ENCODE measurements at places on chromosomes 7 and 10.

- DNase-seq, result no peak
These were observed 105.5 kb upstream of the PTN start for GRCh38 chr7:137449016-137449415.

GRCh38 chr7:77753173-77753572 lies 45.1 kb downstream of the TMEM60 start:
- no peak for DNase-seq

- DNase-seq, result no peak
These were observed 249.5 kb downstream of the LRRTM3 start for GRCh38 chr10:67175354-67175753.

GRCh38 chr10:327889-328852 lies 192.9 kb downstream of the ZMYND11 start:
- no peak for DNase-seq

DNA sequence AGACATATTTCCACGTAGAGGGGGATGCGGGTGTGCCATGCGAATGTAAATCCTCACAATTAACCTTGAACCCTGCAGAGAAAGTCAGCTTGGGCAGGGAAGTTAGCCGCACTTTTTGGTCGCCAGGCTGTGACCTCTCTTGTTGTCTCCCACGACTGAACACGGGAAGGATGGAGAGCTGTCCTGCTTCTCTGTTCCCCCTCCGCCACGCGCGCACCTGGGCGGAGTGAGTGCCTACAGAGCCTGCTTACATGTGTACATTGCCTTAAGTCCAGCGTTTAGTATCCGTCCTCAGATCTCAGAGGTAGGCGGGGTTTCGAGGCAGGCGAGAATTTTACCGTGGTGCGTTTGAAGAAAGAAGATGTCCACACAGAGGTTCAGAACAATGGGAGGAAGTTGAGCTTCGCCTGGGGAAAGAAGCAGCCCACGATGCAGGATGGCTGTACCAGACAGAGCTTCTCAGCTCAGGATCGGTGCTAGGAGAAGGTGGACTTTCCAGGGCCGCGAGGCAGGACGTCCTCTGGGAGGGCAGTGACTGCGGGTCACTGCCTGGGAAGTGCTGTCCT lies 482 bp upstream of the ERCC6 start:
- peak; percentile 22 for DNase-seq

DNA sequence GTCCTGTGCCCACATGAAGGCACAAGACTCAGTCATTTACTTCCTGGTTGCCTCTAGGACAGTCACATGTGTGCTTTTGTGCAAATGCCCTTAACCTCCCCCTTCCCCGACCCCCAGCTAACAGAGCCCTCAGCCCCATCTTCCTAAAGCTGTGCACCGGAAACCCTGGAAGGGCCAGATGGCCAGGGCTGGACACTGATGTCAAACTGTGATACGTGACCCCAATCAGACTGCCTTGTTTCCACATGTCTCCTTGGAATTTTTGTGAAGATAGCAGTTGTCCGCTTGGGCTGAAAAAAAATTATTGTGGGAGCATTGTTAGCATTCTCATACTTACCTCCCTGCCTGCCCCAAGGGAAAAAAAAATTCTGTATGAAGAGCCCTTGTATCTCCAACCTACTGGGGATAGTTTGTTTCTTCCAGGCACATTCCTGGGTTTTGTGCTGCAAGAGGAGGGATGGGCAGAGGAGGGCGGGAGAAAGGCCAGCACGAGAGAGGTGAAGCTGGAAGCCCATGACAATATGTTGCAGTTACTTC lies 17.0 kb upstream of the ADAM12 start:
- no peak for DNase-seq

GRCh38 chr7:28219793-28220192 lies 39.2 kb upstream of the JAZF1 start:
- DNase-seq, result no peak

DNA sequence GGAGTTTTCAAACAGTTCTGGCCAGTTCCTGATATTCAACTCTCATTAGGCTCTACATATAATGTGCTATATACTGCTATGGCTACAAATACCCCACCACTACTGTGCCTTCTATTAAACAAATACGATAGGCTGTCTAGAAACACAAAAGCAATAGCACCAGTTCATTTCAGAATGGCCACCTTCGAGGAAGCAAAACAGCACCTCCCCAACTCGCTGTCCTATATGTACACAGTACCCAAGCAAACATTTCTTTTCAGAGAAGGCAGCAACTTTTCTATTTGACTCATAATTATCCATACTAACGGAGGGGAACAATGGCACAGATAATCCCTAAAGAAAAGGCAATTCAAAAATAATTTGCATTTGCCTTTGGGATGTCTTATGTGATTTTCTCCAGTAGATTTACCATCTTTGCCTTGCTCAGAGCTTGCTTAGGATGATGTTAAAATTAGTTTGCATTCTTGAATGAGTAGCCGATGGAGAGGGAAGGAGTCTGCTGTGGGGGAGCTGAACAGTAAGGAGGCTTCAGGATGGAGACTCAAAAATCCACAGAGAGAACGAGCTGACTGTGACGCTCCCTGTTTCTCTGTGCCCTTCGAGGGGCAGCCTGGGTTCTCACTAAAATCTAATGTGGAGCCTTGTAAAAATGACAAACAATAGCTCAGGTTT lies 218.7 kb downstream of the FANK1 start:
- no peak for DNase-seq

DNA sequence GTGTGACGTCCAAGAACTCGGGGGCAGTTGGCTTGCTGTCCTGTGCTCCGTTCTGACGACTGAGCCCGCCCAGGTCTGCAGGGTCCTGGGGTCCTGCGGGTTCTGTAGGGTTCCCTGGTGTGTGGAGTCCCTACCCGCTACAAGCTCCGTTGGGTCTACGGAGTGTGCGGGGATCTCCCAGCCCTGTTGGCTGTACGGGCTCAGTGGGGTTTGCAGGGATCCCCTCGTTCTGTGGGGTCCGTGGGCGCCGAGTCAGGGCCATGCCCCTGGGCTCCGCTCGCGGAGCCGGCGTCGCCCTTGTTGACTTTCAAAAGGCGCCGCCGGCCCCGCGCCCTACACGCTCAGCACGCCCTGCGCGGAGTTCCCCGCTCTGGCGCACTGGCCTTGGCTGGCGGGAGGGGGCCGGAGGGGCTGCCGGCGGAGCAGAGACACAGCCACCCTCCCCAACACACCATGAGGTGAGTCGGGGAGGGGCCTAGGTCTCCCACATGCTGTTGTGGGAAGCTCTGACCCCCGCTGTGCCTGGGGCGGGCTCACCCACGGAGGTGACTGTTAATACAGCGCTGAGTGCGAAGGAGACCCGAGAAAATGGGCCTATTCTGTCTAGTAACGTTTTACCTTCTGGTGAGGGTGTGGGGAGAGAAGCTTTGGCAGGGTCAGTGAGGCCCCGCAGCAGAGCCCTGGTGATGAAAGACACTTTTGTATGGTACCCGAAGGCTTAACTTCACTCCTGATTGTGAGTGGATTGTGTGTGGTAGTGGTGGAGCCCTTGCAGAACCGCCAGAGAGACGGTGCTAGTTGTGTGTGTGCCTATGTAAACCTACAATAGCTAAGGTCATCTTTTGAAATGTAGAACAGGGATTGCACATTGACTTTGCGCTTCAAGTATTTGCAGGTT lies 8.1 kb downstream of the TASOR2 start:
- DNase-seq, result peak; percentile 69

- DNase-seq, result no peak
These were observed 6.9 kb downstream of the PAPOLB start for GRCh38 chr7:4854916-4855315.

- DNase-seq, result no peak
These were observed 1.2 kb downstream of the UPP1 start for GRCh38 chr7:48090095-48090805.

- DNase-seq, result peak; percentile 64
These were observed 51.8 kb upstream of the FAM133B start for GRCh38 chr7:92641921-92642511.

DNA sequence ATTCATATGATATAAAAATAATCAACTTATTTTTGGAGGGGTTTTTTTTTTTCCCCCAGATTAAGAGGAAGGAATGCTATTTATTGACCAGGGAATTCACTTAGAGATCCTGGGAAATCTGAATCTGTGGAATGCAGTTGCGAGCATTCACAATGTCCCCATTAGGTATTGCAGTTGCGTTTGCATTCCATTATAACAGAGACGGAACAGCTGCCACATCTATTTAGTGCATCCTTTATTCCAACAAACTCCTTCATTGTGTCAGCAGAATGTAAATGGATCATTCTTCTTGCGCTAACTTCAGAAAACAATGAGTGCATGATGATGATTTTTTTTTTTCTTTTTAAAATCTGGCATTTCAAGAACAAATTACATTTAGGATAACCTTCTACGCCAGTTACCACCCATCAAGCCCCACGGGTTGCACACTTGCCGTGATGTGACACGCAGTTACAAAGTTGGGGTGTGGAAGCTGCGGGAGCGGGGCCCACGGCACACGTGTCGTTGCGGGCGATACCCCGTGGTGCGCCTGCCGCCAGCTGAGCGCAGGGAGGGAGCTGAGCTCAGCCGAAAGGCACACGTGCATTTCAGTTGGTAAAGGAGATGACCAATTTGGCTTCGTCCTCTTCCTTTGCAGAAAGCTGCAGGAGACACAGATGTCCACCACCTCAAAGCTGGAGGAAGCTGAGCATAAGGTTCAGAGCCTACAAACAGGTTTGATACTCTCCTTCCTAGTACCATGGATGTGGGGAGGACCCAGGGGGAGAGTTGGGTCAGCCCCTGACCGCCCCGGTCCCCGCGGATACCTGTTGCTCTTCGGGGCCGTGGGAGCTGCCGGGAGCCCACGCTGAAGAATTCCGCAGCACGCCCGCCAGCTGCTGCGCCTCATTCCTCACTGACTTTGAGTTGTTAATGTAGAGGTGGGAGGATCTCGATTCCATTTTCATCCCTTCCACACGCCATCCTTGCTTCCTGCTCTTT lies 175.3 kb upstream of the SH2B2 start:
- DNase-seq, result no peak

Measured in activated T-helper 1 cell treated with anti-CD3 and anti-CD28 coated beads, Interleukin-12 subunit alpha, Interleukin-12 subunit beta, Interleukin-2, Interleukin-4 antibody, amounts not matched to agents 30 ng/mL and 10 ng/mL and 1 ng/mL, durations not matched to agents 14 hours and 24 hours and 36 hours (primary cell).